ENCODE measurements at places on chromosomes 7 and 10.

GRCh38 chr10:59240582-59241183, 64.2 kb downstream of the PHYHIPL start:
- DNase-seq: peak; percentile 63

DNA sequence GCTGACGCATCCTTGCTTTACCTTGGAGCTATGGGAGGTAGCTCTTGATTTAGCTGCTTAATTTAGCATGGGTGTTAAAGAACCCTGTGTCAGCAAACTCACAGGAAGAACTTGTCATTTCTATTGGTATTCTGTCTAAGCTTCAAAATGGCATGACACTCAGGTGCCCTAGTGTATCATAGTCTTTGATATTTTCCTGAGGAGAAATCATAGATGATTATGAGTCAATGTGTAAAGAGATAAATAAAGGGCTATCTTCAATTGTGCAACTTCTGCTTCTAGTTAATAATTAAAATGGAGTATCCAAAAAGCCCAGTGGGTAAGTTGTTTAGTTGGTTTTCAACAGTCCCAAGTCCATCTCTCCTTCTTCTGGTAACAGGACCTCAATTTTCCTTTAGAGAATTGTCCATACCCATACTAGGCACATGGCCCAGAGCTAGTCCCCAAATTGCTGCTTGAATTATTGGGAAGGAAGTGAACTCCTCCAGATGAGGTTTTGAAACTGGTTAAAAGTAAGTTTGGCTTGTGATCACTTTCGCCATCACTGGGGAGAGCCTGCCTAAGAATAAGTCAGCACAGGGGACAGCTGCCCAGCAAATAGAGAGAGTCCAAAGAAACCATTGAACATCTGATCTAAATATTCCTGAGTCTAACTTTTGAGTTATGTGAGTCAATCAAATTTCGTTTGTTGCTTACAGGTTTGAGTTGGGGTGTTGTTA, 169.0 kb upstream of the PHYHIPL start:
- DNase-seq: no peak

DNA sequence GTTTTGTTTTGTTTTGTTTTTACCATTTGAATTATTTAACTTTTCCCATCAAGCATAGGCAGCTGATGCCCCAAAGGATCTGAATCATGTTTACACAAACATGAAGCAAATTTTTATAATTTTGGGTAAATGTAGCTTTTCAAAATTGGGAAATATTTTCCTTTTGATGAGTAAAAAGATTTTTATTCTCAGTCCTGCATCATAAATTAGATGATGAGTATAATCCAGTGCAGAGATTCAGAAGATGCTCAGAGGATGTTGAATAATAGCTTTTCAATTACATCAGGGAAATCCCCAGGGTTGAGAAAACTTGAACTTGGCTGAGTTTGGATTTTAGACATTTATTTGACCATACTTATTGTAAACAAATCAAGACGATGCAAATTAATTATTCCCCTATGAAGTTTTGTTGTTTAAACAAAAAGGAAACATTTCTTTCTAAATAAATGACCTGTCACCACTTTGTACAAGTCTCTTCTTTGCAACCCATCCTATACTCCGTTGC, 121.7 kb downstream of the FAM204A start:
- DNase-seq: no peak

GRCh38 chr7:41921453-41921981, 218.6 kb upstream of the INHBA start:
- no peak for DNase-seq

DNA sequence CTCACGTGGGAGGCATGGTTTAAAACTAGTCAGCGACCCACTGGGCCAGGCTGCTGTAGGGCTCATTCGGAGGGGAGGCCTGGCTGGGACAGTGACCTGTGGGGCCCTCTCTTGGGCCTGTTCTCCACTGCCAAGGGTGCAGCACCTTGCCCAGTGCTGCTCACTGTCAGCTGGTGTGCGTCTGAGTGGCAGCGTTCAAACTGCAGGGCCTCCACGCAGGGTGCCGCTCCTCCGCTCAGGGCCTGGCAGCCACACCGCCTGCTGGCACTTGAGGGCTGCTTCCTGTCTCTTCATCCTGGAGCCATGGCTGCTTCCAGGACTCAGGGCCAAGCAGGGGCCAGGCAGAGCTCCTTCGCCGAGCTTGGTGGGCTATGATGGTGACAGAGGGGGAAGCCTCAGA, 18.3 kb downstream of the ADAMTS14 start:
- DNase-seq: peak; percentile 29

- peak; percentile 11 for DNase-seq
Observed at GRCh38 chr7:27235387-27236311, 7.0 kb upstream of the EVX1 start.

DNA sequence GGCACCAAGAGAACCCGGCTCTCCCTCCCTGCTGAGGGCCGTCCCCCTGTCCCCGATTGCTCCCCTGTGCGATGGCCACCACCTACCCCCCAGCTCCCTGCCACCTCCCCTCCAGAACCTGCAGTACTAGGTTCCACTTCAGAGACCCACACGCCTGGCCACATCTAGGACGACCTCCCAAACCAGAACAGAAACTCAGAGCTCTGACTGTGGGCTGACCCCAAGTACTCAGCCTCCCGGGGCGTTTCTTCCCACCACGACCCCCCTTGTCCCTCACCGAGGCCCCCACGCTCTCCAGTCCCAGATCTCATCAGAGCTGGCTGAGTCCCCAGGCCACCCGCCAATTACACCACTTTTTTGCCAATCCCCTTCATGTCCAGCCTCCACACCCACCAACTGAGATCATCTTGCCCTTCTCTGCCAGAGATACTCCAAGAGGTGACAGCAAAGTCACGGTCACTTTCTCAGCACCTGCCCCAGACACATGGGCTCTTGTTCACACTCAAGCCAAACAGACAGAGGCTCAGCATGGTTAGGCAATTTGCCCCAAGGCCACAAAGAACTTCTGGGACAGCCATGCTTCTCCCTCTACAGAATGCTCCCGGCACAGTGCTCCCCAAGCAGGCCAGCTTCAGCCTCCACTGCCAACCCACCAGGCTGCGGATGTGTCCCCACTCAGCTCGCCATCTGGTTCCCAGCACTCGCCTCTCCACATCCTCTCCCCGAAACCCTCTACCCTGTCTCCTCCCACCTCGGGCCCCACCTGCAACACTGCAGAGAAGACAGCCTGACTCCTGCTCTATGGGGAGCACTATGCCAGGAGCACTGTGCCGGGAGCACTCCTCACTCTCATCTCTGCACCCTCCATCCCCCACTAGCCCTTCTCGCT, 4.7 kb downstream of the TMEM120A start:
- peak; percentile 33 for DNase-seq

Measured in cerebellar cortex (tissue), 1 donor.